ENCODE measurements at places on chromosomes 5 and 9. TPM values are rescaled to one million over a fixed set of nuclear protein-coding genes. Genes with fewer than 3 reads are reported as not detected.

GRCh38 chr9:92478783-92479182 is 3.5 kb downstream of the ASPN start:
- DNase-seq, result no peak

DNA sequence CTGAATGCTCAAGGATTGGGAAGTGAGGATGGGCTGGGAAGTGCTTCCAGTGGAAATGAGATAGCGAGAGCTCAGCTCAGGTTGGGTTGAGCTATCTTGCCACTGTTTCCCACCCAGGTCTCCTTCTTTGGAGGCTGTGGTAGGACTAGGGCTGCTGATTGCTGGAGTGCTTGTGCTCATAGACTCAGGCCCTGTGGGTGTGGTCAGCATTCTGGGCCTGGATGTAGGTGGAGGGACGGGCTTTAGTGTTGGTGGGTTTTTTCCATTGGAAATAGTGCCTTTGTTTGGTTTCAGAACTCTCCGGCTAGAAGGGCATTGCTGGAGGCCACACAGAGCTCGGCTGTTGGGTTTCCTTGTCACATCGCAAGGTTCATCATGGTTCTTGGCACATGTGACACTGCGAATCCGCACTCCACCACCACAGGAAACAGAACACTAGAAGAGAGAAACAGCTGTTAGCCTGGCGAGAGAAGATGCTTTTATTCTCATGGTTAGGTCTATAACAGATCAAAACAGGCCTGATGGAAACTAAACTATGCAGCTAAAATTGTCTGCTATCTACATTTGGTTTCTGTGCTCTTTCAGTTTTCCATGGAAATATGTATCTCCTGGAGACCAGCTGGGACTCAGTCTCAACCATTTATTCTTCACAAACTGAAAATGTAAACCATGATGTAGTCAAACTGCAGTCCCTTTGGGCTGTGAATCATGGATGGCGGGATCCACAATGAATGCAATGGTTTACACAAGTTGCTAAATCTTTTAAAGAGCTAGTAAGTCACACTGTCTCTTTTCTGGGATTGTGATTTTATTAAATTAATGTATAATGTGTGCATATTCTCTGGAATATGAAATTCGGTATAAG is 136.2 kb downstream of the TARS1 start:
- no peak for DNase-seq

GRCh38 chr5:142785206-142785605 is 15.0 kb downstream of the ARHGAP26 start:
- no peak for DNase-seq

DNA sequence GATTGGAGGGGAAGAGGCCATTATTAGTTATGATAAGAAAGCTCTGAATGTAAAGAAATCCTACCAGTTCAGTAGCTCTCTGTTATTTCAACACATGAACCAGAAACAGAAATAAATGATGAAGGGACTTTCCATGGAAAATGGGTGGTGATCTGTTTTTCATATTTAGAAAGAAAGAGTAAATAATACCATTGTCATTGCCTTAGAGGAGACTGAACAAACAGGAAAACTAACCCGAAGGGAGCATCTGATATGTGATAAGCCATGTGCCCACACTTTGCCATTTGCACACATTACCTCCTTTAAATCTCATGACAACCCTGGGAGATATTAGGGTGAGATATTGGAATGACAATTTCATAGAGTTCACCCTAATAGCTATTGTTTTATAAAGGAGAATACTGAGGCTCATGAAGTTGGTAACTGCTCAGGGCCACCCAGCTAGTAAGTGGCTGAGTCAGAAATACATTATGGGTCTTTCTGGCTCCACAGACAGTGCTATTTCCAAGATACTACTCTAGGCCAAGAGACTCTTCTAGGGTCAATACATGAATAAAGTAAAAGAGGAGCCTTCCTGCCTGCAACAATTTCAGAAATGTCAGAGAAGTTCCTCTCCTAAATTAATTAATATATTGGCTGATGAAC is 111.0 kb upstream of the SLIT3 start:
- DNase-seq, result peak; percentile 20

- DNase-seq, result no peak
These were observed 11.8 kb downstream of the SUB1 start for GRCh38 chr5:32597041-32597629.

- DNase-seq, result peak; percentile 87
These were observed 51.8 kb upstream of the TEX48 start for GRCh38 chr9:114733816-114734215.

DOCK8 gene
- total RNA-seq, result 4.4 TPM

GRCh38 chr5:158431369-158432029 is 572.6 kb upstream of the CLINT1 start:
- DNase-seq, result peak; percentile 25

- DNase-seq, result no peak
These were observed 3.9 kb upstream of the PLPP1 start for GRCh38 chr5:55538661-55539060.

DNA sequence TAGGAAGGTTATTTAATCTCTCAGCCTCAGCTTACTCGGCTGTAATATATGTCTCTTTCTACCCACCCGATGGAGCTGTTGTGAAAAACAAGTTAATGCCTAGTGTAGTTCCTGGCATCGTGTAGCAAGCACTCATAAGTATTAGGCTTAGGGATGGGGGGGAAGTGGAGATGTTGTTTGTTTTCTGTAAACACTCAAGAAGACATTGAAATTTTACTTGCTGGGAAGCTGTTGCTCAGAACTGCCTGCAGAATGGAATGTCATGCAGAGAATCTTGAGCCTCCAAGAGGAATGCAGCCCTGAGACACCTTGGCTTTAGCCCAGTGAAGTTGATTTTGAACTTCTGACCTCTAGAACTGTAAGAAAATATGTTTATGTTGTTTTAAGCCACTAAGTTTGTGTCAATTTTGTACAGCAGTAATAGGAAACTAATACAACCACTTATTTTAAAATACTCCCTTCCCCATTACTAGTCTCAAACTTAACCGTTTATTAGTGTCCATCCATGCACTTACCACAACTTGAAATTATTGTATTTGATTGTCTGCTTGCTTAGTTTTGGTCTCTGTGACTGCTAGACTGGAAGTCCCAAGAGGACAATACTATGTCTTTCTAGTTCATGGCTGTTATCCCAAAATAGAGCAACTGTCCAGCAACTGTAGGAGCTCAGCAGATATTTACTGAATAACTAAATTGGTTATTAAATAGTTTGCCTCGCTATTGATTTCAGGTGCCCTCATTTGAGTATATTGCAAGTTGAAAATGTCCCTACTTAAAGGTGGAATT is 53.8 kb downstream of the MFAP3 start:
- DNase-seq, result peak; percentile 37

GRCh38 chr9:116420993-116421538 is 266.0 kb upstream of the TRIM32 start:
- no peak for DNase-seq

DNA sequence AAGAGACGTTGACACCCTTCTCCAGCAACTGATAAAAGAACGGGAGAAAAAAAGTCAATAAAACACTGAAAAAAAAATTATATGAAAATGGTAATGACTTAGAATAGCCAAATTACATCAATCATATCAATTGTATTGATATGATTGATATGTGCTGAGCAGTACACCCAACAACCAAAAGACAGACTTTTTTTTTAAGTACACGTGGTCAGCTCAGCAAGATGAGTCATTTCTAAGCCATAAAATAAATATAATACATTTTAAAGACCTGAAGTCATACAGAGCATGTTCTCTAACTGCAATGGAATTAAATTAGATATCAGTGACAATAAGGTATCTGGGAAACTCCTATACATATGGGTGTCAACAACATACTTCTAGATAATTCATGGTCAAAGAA is 30.9 kb upstream of the OLFM1 start:
- no peak for DNase-seq

DNA sequence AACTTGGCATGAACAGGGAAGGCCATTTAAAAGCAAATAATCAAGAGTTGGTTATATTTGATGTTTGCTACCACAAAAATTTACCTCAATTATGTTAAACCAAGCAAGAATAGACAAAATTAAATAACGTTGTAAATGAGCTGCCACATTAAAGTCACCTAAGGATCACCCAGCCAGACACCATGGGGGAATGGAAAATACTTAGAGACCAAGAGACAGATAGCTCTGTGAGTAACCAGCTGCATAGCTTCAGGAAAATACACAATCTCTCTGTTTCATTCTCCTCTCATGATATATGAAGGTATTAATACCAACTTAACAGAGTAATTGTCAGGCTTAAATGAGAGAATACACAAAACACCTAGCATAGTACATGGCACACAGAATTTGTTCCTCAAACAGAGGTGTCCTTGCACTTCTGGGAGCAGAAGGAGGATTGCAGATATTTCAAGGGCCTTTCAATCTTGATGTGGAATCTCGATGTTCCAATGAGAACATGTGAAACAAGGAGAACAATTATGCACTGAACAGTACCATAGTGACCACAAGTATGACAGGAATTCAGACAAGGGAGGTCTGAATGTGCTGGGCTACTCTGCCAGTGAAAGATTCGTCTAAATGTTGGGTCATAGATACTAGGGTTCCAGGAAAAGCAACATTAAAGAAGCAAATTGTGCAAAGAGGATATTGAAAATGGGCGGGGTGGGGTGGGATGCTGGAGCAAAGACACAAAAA is 18.6 kb downstream of the JAKMIP2 start:
- DNase-seq, result peak; percentile 93

NAIF1 gene
- 10.2 TPM for total RNA-seq

IL7R gene
- 10.8 TPM for total RNA-seq

TEK gene
- total RNA-seq, result 2.3 TPM

- DNase-seq, result no peak
These were observed 50.3 kb downstream of the MOCS2 start for GRCh38 chr5:53059281-53059680.

- DNase-seq, result no peak
These were observed 8.8 kb downstream of the LRRC14B start for GRCh38 chr5:199950-200645.

- no peak for DNase-seq
These were observed 7.0 kb upstream of the CRB2 start for GRCh38 chr9:123349033-123349432.

SLC6A3 gene
- total RNA-seq, result 0.07 TPM

GNPDA1 gene
- total RNA-seq, result 23.1 TPM

GRCh38 chr5:73625372-73625943 is 538 bp upstream of the ARHGEF28 start:
- DNase-seq, result no peak

- DNase-seq, result no peak
These were observed 16.9 kb downstream of the IL5 start for GRCh38 chr5:132526290-132526973.

DNA sequence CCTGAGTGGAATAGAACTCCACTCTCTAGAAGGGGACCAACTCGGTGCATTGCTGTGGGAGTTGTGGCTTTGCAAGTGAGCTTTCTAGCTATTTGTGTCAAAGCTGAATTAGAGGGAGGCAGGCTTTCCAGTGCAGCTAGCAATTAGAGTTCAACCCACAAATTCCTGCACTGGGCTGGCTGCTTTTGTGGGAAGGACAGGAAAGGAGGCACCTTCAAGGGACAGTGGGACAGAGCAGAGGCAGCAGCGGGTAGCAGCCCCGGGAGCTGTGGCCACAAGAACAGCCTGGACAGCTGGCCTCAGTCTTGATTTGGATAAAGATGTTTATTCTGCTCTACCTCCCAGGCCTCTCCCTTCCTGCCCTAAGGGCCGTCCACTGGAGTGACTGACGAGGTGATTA is 83.7 kb upstream of the SLIT3 start:
- DNase-seq, result peak; percentile 68

DNA sequence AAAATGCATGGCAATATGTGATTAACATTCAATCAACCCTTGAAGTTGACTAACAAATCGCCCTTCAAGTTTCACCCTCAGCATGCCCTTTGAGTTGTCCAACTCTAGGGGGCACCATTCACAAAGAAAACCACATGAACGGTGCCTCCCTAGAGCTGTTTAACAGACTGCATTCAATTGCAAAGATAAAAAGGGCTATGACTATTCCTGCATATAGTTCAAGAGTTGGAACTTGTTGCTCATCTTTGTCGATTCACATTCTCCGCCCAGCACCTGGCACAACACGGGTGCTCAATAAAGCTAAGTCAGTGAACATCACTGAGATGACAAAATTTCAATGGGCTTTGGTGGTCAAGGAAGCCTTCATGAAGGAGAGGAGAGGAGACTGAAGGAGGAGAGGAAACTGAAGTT is 69.6 kb upstream of the SLC30A5 start:
- DNase-seq, result peak; percentile 5

GRCh38 chr9:97388721-97389238 is 23.1 kb upstream of the TDRD7 start:
- DNase-seq, result no peak

GRCh38 chr5:130729541-130729940 is 435.5 kb downstream of the HINT1 start:
- no peak for DNase-seq

- DNase-seq, result no peak
These were observed 29.4 kb upstream of the ATP6V1G1 start for GRCh38 chr9:114558027-114558675.

DNA sequence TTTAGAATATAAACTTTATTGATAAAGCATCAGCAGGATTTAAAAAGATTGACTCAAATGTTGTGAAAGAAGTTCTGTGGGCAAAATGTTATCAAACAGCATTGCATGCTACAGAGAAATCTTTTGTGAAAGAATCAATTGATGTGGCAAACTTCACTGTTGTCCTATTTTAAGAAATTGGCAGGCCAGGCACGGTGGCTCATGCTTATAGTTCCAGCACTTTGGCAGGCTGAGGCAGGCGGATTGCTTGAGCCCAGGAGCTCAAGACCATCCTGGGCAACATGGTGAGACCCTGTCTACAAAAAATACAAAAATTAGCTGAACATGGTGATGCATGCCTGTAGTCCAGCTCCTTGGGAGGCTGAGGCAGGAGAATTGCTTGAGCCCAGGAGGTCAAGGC is 17.4 kb downstream of the ZBTB43 start:
- DNase-seq, result no peak

DNA sequence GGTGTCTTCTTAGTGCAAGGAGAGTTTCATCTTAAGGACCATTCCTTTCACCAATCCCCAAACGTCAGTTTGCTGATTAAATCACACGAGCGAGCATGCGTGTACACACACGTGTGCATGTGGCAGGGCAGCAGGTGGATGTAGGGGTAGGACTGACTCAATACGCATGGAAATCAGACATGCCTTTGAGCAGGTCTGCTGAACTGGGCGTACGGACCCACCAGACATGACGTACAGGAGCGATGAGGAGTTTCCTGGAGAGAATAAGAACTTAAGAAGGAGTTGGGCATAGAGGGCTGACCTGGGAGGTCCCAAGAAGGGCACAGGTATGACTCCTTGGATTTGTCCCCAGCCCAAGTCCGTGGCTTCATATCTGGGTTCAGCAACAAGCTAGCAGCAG is 170.0 kb downstream of the FGF18 start:
- DNase-seq, result no peak

DNA sequence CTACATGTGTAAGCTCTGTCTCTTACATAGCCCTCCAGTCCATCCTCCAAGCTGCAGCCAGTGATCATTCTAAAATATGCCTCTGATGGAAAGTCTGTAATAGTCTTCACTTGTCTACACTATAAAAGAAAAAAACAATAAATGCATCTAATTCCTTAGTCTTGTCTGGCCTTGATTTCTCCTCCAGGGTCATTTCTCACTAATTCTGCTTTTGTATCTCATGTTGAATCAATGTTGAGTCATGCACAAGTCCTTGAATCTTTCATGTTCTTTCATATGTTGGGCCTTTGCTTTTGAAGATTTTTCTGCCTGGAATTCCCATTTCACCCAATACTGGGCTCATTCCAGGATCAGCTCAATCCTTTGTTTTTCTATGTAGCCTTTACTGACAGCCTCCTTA is 121.1 kb upstream of the TRIM32 start:
- peak; percentile 13 for DNase-seq

- peak; percentile 46 for DNase-seq
These were observed 493.5 kb downstream of the EBF1 start for GRCh38 chr5:158606233-158606632.

All from astrocyte (in vitro differentiated cells and primary cell).